NCI-H1105 treated with DMSO at 0.1 percent for 48 hours (cell line): ENCODE measurements at places on chromosomes 4 and X.

GRCh38 chr4:10121568-10122208 lies 5.1 kb upstream of the WDR1 start:
- DNase-seq: no peak

- peak; percentile 16 for DNase-seq
These were observed 20.5 kb downstream of the SLC25A5 start for GRCh38 chrX:119488749-119489148.

- no peak for DNase-seq
These were observed 317.0 kb upstream of the ANXA10 start for GRCh38 chr4:167775375-167775774.

DNA sequence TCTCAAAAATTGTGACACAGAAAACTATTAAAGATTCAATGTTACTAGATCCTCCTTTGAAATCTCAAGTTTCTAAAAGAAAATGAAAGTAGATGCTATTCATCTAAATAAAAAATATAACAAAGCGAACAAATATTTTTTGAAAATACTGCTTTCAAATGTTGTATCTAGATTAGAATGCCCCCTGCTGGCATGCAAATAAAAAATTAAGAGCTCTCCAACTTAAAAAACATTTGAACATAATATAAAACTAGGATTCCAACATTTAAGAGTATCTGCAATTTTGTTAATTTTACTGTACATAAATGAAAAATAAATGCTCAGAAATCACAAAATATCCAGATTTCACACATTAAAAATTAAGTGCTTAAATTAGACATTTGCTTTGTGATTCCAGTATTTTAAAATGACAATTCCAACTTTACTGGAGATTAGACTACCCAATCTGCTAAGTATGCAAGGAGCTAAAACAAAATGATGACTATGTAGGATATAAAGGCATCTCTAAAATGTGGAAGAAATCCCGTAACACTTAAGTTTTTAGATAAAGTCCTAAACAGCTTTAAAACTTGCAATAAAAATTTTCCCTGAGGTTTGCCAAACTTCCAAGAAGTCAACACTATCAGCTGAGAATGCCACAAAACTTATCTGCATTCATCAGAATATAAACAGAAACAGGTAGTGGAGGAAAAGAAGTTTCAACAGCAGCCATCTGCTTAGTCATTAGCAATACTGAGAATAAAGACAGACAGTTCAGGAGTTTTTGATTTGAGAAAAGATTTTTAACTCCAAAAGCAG lies 32.7 kb downstream of the DHX15 start:
- DNase-seq: no peak

DNA sequence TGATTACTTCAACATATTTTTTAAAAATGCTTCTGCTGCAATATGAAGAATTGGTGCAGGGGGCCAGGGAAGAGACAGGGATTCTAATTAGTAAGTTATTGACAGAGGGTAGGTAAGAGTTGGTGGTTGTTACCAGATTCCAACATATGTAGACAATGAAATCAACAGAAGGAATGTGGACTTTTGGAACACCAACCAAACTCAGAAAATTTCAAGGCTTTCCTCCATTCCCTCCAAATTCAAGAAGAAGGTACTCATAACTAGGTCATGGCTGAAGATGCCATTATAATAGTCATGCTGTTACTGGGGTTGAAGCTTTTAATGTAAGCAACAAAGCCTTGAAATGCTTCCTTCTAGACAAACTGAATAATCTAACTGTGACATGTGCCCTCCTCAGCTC lies 22.9 kb upstream of the CXCL13 start:
- no peak for DNase-seq

GRCh38 chrX:86047174-86047935 lies at the start of gene CHM:
CHM (minus strand) TSS chrX:86047558; CDS start chrX:86047532, 26 bp downstream.
- DNase-seq: no peak

- DNase-seq: no peak
These were observed 6.0 kb downstream of the FGF16 start for GRCh38 chrX:77453190-77453589.

DNA sequence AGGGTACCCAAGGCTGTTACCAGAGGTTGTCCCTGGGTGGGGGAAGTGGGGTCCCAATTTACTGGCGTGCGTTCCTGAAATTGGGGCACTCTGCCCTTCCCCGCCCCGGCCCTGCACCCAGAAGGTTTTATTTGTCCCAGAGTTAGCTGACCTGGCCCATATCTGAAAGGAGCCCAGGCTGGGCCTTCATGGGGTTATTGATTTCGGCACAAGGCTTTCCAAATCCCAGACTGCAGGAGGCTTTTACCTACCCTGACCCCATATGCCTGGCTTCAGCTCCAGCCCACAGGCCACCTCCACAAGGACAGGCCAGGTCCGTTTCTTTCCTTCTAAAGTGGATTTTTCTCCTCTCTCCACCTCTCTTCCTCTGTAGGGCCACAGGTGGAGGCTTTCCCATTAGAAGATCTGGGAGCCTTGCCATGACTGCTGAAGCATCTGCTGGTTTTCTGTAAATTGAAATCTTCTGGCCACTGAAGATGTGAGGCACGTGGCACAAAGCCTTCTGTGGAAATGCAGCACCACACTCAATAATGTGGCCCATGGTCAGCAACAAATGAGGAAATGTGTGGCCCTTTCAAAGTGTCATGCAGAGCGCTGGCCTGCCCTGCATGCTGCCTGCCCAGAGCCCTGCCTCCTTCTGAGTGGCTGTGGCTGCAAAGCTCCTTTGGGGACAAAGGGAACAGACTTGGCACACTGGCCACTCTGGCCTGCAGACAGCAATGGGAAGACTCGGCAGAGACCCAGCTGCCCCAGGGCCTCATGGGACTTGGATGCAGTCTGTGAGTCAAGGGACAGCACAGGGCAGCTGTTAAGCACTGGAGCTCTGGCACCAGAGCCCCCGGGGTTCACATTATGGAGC lies 43.1 kb upstream of the MTM1 start:
- DNase-seq: no peak
